ENCODE measurements at places on chromosomes 2 and 18.

DNA sequence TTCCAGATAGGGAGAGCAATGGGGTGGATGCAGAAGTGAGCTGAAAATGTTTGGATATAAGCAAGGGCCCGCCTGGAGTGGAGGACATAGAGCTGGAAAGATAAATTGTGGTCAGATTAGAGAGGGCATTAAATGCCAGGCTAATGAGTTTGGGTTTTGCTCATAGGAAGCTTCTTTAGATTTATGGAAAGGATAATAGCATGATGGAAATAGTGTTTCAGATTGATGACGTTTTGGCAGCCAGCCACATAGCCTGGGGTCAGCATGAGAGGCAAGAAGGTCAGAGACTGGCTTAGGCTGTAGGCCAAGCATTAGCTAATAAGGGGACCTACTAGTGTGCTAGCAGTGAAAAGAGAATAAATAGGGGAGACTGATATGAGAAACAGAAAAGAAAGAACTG is 321.6 kb downstream of the STK39 start:
- DNase-seq: no peak

- no peak for DNase-seq
These were observed 31.0 kb upstream of the SPATS2L start for GRCh38 chr2:200275295-200276013.

- DNase-seq: no peak
These were observed 55.3 kb upstream of the YWHAQ start for GRCh38 chr2:9686061-9686460.

DNA sequence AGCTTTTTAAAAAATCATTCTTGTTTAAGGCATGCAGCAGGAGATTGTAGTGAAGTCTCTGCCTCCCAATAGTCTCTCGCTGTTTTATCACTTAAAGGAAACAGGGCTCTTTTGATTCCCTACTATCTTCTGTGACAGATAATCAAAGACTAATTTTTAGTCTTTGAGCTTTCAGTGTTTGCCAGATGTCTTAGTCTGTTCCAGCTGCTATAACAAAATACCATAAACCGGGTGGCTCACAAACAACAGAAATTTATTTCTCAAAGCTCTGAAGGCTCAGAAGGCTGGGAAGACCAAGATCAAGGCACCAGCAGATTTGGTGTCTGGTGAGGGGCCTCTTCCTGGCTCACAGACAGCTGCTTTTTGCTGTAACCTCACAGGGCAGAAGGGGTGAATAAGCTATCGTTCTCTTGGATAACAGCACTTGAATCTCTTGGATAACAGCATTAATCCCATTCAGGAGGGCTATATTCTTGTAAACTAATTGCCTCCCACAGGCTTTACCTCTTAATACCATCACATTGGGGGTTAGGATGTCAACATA is 37.8 kb upstream of the STAT4 start:
- DNase-seq: no peak

DNA sequence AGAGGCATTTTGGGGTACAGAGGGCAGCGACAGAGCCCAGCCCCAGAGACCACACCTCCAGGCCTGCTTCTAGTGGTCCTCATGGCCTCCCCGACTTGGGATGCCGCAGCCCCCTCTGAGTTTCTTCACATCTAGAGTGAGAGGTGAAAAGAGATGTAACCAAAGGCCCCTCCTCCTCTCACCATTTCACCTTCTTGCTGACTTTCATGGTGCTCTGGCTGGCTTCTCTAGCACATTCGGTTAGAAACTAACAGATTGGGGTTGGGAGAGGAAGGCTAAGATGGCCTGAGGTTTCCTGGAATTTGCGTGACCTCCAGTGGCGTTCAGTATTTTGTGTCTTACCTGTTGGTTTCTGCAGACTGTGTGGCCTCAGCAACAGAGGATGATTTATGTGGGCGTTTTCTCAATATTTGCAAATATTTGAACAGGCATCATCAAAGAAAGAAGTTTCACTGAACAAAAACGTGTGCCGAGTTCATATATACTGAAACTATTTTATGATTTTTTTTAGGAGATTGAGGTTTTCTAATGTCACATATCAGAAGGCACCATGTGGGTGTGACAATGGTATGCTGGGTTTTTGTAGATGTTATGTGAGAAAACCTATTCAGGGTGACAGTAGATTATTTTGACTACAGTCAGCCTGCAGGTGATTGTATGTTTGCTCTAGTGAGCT is 69.9 kb upstream of the BCL2L11 start:
- no peak for DNase-seq

DNA sequence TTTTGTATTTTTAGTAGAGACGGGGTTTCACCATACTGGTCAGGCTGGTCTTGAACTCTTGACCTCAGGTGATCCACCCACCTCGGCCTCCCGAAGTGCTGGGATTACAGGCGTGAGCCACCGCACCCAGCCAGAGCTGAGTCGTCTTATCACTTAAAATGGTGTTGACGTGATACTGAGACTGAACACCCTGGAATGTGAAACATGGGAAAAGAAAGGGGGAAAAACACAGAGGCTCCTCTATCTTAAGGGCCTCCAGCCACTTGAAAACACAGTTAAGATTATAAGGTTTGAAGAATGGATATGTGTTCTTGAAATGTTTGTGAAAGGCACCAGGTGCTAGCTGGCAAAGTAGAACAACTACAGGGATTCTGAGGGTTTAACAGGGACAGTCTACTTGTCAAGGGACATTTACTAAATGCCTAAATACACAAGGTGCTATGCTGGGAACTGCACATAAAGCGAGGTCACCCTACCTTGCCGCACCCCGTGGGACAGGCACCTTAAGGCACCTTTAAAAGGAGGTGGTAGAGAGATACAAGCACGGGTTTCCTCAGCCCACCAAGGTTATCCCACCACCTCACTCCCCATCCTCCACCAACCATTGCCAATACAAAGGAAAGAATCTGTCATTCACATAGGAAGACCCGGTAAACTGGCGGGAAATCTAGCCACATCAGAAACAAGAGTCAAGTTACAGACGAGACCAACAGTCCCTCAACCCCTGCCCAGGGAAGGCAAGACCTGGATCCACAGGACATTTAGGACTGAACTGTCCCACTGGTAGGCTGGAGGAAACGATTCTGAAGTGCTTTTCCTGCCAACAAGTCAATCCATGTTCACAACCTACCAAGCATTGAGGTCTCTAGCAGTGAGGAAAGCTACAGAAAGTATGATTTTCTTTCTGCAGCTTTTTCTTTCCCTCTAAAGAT is 43.4 kb downstream of the STK39 start:
- DNase-seq: no peak

GRCh38 chr2:99698896-99699295 is 209.1 kb upstream of the REV1 start:
- DNase-seq: no peak

- DNase-seq: no peak
These were observed 87.9 kb downstream of the NPAS2 start for GRCh38 chr2:100907832-100908231.

- no peak for DNase-seq
These were observed 39.3 kb downstream of the VSNL1 start for GRCh38 chr2:17579605-17580318.

GRCh38 chr2:159926695-159927094 is 128.7 kb upstream of the CD302 start:
- no peak for DNase-seq

DNA sequence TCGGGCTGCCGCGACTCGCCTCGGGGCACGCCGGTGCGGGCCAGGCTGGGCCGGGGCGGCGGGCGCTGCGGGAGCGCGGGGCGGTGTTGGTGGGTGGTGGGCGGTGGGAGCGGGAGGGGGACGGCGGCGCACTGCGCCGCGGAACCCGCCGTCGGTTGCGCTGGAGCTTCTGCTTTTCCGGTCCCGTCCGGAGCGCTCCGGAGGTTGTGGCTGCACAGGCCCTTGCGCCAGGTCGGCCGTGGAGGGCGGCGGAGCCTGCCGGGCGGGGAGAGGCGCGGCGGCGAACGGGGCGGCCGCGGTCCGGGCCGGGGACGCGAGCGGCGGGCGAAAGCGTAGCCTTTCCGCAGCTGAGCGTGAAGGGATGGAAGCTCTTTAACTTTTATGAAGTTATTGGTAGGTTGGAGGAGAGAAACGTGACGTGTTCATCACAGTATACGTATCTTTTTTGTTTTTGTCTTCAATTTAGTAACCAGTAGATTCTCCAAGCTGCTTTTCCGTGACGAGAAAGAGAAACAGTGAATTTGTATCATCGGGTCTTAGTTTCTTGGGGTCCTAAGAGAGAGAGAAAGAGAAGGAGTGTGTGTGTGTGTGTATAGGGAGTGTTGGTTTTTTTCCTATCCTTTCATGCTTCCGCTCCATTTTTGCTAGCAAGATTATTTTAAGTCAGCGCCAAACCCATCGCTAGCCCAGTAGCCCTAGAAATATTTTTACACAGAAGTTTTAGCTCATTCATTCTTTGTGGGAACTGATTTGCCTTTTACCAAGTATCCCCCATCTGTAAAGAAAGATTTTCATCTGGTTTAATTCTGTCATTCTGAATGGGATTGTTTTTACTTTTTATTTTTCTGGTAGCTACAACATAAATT is 535 bp downstream of the ATG4B start:
- DNase-seq: no peak

DNA sequence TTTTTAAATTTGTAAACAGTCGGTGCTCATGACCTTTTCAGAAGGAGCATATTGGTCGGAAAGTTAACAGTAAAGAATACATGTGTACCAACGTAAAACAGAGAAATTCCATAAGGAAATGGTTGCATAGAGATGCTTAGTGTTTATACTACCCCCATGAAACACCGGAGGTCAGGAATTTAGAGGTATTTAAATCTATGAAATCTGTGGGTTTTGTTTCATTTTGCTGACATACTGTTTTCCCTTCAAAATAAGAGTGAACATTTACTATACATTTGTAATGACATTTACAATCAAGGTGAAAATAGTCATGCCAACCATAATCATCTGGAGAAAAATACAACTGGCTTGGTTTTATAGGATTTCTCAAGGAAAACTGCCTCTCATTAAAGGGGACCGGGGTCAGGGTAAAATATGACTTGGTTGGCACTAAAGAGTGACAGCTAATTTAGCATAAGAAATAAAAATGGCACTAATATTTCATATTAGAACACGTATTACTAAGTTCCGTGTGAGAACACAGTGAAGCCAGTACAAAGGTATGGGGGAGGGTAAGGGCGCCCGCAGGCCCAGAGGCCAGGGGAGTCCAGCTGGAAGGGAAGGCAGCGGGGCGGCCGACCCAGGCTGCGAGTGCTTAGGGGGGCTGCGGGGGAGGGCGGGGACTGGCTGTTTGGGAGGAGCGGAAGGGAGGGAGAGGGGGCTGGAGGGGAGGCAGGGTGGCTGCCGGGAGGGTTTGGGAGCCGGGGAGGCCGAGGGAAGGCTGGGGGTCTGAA is 1.1 kb upstream of the RNU4ATAC start:
- peak; percentile 54 for DNase-seq

DNA sequence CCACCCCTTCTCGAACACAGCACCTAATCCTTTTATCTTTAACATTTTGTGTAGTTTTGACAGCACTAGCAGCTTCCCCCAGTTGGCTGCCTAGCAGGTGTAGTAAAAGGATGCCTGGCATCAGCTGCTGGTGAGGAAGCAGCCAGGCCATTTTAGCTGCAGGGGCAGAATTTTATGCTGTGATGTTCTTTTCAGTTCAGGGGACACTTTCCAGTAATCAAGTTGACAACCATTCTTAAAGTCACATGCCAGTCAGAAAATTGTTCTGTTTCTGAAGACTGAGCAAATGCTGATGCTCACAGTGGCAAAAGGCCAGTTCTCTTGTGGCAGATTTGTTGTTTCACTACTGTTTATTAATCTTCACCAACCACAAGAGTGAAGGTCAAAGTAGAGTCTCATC is 570.8 kb downstream of the CCDC85A start:
- no peak for DNase-seq

GRCh38 chr2:1672738-1673137 is 71.6 kb downstream of the PXDN start:
- DNase-seq: no peak

- no peak for DNase-seq
These were observed 42.5 kb downstream of the KIAA2012 start for GRCh38 chr2:202115479-202115971.

DNA sequence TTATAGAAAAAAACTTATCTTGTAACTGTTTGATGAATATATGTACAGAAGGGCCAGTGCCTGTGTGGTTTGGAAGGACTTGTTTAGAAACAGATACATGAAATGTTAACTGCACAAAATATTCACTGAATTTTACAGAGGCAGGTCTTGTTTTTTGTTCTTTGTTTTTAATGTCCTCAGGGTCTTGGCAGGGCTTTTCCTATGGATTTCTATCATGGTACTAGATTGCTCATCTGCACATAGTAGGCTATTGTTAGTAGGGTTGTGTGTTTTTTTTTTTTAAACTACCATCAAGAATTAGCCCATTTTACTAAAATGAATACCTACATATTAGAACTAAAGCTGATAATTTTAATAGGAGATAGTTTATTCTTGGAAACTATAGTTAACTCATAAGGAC is 3.5 kb downstream of the CABYR start:
- DNase-seq: no peak

- DNase-seq: no peak
These were observed 336.6 kb downstream of the SMAD2 start for GRCh38 chr18:47593744-47594472.

GRCh38 chr2:189681903-189682302 is 7.4 kb downstream of the ANKAR start:
- DNase-seq: no peak

DNA sequence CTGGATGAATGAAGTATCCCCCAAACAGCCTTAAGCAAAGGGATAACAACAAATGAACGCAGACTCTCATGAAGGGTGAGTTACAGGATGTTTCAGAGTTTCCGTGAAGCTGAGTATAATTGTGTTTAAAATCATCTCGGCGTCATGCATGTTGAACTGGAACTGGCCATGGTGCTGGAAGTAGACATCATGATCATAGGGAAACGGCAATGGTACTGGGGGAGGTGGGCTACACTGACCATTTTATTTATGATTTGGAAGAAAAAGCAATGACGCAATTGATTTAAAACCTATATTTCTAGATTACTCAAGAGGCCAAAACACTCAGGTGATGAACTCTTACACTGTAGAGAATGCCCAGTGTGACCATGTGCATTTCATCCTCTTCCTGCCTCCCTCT is 387.9 kb upstream of the MYT1L start:
- DNase-seq: no peak

GRCh38 chr18:65435534-65435933 is 315.3 kb upstream of the CDH7 start:
- no peak for DNase-seq

- DNase-seq: no peak
These were observed 67.2 kb downstream of the SPRED2 start for GRCh38 chr2:65364986-65365733.

GRCh38 chr2:24945907-24946306 is 25.8 kb downstream of the DNAJC27 start:
- DNase-seq: no peak

DNA sequence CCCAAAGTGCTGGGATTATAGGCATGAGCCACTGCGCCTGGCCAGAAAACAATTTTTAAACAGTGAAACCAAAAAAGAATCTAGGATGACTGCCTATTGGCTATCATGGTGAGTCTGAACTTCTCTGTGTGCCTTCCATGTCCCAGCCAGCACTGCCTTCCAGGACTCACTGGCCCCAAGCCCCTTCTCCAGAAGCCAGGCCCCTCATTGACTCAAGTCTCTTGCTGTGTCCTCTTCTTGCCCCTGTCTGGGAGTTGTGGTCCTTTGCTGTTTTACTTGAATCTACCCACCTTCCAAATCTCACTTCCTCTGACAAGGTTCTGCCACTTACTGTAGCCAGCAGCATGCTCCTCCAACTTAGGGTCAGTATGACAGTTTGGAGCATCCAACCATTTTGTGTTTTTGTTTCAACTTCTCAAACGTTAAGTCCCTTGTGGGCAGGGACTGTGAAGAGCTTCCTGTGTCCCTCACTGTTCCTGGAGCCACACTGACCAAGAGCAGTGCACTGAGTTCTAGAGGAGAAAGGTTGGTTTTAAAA is 41.7 kb downstream of the ST3GAL5 start:
- no peak for DNase-seq

Measured in activated CD4-positive, CD25-positive, alpha-beta regulatory T cell (primary cell).